ENCODE measurements at places on chromosomes 12 and 14. TPM values are rescaled to one million over a fixed set of nuclear protein-coding genes. Genes with fewer than 3 reads are reported as not detected.

SSTR1 gene
- polyA plus RNA-seq = 0.27 TPM

RHEBL1 gene
- polyA plus RNA-seq = 1.6 TPM

DNA sequence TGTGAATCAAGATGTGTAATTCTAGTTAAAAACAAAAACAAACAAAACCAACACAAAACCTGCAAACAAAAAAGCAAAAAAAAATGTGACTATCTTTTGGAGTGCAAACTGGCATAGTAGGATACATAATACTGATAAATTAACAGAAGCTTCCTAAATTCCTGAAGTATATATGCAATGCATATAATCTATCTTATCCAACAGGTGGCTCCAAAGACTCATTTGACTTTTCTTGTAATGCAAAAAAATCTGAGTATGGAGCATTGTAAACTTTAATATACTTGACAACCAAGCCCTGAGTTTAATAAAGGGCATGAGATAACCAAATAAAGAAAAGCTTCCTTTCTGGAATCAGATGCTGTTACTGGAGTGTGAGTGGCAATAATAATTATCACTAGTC lies 1003.6 kb downstream of the FSCB start:
- H3K36me3 ChIP-seq = no peaks in the 10 kb centered on the region
- DNase-seq = no peak
- no peak overlapping the region for H3K27ac ChIP-seq
- H3K4me3 ChIP-seq = no peak overlapping the region
- H3K27me3 ChIP-seq = no peaks in the 10 kb centered on the region

- H3K4me1 ChIP-seq = peaks cover 75% of the 10 kb centered on the region
- H3K4me3 ChIP-seq = no peak overlapping the region
- no peak overlapping the region for H3K27ac ChIP-seq
- H3K27me3 ChIP-seq = no peaks in the 10 kb centered on the region
- peaks cover 78% of the 10 kb centered on the region for H3K36me3 ChIP-seq
Measured at GRCh38 chr12:123092866-123093265, 58.0 kb downstream of the PITPNM2 start.

- no peaks in the 10 kb centered on the region for H3K36me3 ChIP-seq
- H3K27ac ChIP-seq = no peak overlapping the region
- no peaks in the 10 kb centered on the region for H3K4me1 ChIP-seq
- H3K4me3 ChIP-seq = no peak overlapping the region
- DNase-seq = no peak
Measured at GRCh38 chr12:11321980-11322379, 11.7 kb upstream of the PRB4 start.

- no peak overlapping the region for H3K4me3 ChIP-seq
- H3K27ac ChIP-seq = no peak overlapping the region
- no peak for DNase-seq
- H3K4me1 ChIP-seq = no peaks in the 10 kb centered on the region
- H3K36me3 ChIP-seq = no peaks in the 10 kb centered on the region
- no peaks in the 10 kb centered on the region for H3K27me3 ChIP-seq
Measured at GRCh38 chr14:23660290-23661226, 24.4 kb downstream of the DHRS2 start.

Measured in thymus (tissue), 14 donors.